ENCODE measurements at places on chromosomes 4 and X. TPM values are rescaled to one million over a fixed set of nuclear protein-coding genes. Genes with fewer than 3 reads are reported as not detected.

SPIN2B gene
- 8.0 TPM for total RNA-seq

CLDN22 gene
- total RNA-seq: not detected

MAML3 gene
- 12.0 TPM for total RNA-seq

DGKK gene
- not detected for total RNA-seq

RNF212 gene
- 13.3 TPM for total RNA-seq

VEGFC gene
- 19.2 TPM for total RNA-seq

KIT gene
- total RNA-seq: not detected

SRPX gene
- total RNA-seq: 78.0 TPM

GLOD5 gene
- total RNA-seq: not detected

ARL13A gene
- total RNA-seq: not detected

GAGE13 gene
- total RNA-seq: not detected

TRIM2 gene
- total RNA-seq: 73.1 TPM

TCEAL1 gene
- 38.9 TPM for total RNA-seq

XK gene
- total RNA-seq: 0.62 TPM

TGIF2LX gene
- total RNA-seq: not detected

NEXMIF gene
- total RNA-seq: 0.35 TPM

LRRC66 gene
- total RNA-seq: 0.12 TPM
